ENCODE measurements at places on chromosomes 6 and 20.
A peak's percentile ranks its signal among the peaks of the same experiment; 100 is the strongest.

GRCh38 chr6:110341663-110342596, 16.2 kb downstream of the METTL24 start:
- DNase-seq: peak; percentile 33

DNA sequence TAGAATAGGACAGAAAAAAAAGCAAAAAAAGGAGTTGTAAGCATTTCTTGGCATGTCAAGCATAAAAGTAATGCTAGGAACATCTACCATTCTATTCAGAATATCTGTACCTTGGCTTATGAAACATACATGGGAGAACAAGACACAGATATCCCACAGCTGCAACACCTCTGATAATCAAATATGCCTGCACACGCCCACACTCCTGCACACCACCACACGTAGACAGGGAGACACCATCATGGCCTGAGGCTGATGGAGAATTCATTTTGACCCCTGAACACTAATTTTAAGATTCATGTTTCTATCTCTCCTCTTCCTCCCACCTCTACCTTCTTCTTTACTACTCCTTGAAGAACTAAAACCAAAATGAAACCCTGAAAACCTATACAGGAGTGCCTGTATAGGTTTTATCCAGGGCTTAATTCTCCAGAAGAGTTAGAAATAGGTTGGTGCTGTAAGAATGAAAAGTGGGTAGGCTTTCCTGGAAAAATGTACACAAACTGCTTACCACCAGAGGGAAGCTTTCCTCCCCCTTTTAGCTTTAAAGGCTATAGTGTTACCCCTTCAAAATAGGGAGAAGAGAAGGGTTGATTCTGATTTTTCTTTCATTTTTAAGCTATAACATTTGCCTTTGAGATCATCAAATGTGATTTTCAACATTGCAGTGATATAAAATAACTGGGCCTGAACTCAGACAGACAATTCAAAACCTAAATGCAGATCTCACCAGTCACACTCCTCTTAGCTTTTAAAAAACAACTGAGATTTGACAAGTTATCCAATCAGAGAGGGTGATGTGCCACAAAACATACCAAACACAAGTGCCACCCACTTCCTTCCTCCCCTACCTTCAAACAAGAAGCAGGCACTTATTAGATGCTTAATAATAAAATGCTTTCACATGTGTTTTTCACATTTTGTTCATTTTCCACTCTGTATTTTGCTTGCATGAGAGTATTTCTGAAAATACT, 57.9 kb downstream of the ELOVL5 start:
- no peak for DNase-seq

DNA sequence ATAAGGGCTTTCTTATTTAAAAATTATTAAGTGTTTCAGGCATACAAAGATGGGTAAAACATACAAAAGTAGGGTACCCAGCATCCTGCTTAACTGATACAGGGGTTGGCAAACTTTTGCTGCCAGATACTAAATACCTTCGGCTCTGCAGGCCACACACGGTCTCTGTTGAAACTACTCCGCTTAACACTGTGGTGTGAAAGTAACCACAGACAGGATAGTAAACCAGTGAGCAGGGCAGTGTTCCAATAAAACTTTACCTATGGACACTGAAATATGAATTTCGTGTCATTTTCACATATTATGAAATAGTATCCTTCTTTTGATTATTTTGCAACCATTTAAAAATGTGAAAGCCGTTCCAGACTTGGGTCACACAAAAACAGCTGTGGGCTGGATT, 92.4 kb downstream of the EYA2 start:
- no peak for DNase-seq

DNA sequence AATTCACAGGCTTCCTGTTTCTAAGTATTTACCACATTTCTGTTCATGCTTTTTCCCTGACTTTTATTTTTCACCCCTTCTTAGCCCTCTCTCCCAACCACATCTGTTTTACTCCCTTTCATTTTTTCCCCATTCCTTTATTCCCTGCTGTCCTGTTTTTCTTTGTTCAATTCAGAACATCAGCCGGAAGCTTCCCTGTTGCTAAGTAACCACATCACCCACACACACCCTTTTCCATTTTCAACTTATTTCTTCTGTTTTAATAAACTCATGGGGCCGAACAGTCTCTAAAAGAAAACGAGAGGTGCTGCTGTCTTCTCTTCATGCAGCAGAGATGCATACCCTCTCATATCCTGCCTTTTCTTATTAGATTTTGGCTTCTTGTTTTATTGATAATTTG, 53.5 kb upstream of the CEP85L start:
- DNase-seq: no peak

DNA sequence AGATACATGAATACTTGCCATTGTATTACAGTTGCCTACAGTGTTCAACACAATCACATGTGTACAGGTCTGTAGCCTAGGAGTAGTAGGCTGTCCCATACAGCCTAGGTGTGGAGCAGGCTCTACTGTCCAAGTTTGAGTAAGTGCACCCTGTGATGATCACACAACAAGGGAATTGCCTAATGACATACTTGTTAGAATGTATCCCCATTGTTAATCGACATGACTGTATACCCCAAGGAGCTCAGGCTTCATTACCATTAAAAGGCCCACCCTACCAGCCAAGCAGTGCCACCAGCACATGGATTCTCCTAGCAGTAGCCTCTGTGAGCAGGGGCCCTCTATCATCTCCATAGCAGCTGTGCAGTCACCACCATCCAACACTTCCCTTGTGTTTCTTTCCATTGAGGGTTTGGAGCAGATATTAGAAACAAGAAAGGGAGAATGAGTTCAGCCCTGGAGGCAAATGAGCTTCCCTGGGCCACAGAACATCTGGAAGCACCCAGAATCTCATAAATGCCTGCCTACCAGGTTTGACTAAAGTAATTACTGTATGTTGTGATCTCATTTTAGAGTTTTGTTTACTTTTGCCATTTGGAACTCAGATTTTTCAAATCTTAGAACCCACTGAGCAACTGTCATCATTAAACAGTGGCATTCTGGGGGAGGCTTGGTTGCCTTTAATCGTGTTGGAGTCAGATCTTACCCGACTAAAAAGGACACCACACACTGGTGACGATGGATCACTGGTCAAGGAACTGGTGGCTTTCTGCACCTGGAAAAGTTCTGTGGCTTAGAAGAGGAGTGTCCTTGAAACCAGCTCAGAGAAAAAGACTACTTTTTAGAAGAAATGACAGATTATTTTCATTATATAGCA, 104.9 kb downstream of the TULP4 start:
- DNase-seq: no peak

DNA sequence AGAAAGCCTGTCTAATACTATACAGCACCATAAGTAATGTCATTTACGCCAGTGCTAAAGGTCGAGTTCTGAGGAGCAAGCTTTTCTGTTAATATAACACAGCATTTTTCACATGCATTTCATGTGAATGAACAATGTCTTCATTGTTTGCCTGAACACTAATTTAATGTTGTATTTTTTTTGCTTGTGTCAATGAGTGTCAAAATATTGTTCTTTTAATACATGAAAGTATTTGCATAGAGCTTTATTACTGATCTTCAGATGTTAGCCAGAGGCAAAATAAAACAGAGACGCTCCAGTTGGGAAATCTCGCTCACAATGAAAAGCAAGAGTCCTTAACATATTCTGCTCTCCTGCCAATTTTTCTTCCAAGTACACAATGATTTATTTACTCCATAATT, 151.8 kb downstream of the FOXC1 start:
- no peak for DNase-seq

DNA sequence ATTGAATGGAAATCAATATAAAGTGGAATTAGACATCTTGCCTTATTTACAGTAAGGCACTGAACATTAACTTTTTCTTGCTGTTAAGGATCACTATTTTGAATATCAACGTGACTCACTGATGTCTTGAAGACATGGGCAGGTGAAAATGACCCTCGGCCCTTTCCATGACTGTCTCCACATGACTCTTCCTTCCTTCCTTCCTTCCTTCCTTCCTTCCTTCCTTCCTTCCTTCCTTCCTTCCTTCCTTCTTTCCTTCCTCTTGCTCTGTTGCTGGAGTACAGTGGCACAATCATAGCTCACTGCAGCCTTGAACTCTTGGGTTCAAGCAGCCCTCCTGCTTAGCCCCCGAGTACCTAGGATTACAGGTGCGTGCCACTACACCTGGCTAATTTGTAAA, 52.2 kb upstream of the TOX2 start:
- no peak for DNase-seq

DNA sequence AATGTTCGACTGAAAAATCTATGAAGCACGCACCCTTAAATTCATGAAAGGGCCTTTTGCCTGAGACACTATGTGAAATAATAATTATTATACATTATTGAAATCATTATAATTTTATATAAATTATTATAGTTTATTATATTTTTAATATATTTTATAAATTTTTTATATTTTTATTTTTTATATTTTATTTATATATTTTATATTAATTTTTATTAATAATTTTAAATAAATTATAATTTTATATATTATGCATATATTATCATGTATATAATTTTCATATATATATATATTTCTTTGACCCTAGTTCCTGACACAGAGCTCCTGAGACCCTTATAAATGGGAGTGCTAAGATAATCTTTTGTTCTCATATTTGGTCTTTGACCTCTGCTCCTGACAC, 13.5 kb downstream of the NCR2 start:
- DNase-seq: no peak

DNA sequence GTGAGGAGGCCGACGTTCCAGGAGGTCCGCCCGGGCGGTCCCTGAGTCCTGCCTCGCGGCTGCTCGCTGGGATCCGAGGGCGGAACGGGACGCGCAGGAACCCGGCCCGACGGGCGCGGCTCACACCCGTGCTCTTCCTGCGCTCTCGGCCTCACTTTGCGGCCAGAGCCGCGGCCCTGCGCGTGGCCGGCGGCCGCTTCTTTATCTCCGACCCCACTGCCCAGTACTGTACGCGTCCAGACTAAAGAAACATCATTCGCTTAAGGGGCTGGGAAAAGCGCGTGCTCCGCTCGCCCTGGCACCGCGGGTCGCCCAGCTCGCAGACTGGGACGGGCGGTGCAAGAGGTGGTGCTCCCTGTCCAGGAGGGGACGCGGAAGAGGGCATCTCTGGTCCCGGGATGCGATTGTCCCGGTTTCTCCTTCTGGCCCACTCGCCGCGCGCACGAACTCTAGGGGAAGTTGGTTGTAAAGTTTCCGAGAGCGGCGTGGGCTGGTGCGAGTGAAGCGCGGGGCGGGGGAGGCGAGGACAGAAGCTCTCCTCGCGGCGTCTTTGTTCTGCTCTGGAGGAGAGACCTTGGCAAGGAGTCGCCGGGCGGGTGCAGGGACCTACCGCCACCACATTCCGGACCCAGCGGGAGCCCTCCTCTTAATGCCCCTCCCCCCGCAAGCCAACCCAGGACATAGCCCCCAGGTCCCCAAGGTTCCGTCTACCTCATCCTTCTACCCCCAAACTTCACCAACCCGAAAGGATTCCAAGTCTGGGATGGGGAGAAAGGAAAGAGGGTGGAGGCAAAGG, 71.0 kb downstream of the SOX4 start:
- DNase-seq: no peak

- peak; percentile 23 for DNase-seq
These were observed 182.7 kb upstream of the SALL4 start for GRCh38 chr20:51985013-51985415.

- no peak for DNase-seq
These were observed 81.3 kb upstream of the SPTLC3 start for GRCh38 chr20:12927489-12927888.

- DNase-seq: no peak
These were observed 23.3 kb downstream of the HSF2 start for GRCh38 chr6:122422614-122423267.

All from NB4 (cell line).